G401 (cell line): ENCODE measurements at places on chromosomes 5 and 9.

GRCh38 chr5:140111859-140112551, 1.9 kb upstream of the PURA start:
- no peak for DNase-seq

DNA sequence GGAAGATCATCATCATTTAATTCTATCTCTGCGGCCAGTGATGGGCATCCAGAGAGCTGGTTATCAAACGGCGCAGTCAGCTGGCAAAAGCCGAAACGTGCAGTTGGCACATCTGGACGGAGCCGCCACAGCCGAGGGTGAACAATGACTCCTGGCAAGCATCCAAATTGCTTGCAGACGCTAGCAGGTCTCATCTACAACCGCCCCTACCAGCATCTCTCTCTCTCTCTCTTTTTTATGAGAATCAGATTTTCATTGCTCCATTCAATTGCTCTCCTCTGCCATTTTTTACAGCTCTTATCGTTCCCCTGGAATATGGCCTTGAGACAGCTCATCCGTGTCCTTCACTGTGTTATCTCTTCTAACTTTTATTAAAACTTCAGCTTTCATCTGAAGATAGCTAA, 165.2 kb downstream of the MAPKAP1 start:
- DNase-seq, result no peak

DNA sequence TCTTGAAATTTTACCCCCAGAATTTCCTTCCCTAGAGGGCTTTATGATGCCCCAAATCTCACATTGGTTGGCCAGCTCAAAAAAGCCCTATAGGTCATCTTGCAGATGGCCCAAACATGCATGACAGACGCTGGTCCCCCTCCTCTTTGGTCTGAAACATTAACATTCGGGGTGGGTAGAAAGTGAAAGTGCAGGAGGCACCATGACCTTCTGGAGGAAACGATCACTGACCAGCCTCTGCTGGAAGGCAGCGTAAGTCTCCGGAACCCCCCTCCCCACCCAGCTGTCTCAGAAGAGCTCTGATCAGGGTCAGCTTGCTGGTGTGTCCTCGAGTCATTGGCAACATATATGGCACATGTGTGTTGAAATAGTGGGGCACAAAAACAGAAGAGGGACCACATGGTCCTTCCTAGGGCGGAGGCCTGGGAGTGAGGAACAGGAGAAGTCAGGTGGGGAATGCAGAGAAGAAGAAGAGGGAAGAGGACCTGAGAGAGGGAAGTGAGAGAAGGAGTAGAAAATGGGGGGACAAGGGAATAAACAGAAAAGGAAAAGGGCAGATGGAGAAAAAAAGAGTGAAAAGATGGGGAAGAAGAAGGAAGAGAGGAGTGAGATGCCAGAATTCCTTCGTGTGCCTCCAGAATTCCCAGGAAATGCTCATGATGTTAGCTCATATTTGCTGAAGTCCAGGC, 46.2 kb downstream of the IL31RA start:
- DNase-seq, result no peak

- DNase-seq, result no peak
These were observed 246.2 kb downstream of the MAN2A1 start for GRCh38 chr5:109935833-109936490.

GRCh38 chr5:150662731-150663516, 1.9 kb downstream of the MYOZ3 start:
- DNase-seq, result no peak

GRCh38 chr5:172564883-172565282, 76.2 kb upstream of the NEURL1B start:
- DNase-seq, result no peak

GRCh38 chr5:2188661-2189060, 305.9 kb upstream of the IRX4 start:
- DNase-seq, result no peak
